AG09309 (cell line): ENCODE measurements at places on chromosomes 2 and 18.

- no peak for DNase-seq
Measured at GRCh38 chr2:196510246-196510645, 129.3 kb upstream of the CCDC150 start.

DNA sequence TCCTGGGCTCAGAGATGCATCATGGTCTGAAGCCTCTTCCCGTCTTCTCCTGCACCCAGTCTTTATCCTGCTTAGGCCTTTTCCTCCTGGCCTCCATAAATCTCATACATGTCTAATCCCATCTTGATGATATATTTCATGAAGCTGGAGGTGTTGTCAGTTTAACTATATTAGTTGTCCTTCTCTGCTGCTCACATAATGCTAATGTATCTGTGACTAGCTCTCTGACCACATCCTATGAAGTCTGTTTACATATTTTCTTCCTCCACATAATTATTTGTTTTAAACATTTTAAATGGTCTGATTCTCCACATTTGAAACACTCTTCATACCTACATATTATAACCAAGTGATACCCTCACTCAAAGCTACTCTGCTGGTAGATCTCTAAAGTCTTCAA, 315.2 kb upstream of the RND3 start:
- no peak for DNase-seq

DNA sequence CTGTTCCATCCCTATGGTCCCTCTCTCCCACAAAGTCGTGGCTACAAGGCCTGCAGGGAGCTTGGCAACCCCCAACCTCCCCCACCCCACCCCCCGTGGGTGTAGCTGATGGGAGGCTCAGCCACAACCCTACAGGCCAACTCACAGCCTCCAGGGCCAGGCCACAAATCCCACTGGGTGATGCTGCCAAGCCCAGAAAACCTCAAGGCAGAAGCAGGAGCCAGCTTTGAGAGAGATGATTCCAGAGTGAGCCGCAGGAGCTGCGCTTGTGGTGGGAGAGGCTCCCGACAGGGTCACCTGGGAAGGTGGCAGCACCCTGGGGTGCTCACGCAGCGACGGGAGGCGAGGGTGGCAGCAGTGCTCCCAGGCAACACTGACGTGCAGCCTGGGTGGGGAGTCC, 44.8 kb downstream of the ADCY3 start:
- DNase-seq: no peak

DNA sequence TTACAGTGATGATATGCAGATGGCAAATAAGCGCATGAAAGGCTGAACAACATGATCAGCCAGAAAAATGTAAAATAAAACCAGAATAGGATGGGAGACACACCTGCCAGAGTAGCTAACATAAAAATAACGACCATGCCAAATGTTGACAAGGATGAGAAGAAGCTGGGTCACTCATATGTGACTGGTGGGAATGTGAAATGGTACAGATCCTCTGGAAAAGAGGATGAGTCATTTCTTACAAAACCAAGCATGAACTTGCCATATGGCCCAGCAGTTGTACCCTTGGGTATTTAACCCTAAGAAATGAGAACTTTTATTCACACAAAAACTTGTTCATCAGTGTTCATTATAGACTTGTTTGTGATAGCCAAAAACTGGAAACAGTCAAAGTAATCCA, 143.8 kb downstream of the SH3BP4 start:
- no peak for DNase-seq

GRCh38 chr2:29613792-29614266, 307.6 kb downstream of the ALK start:
- DNase-seq: no peak

DNA sequence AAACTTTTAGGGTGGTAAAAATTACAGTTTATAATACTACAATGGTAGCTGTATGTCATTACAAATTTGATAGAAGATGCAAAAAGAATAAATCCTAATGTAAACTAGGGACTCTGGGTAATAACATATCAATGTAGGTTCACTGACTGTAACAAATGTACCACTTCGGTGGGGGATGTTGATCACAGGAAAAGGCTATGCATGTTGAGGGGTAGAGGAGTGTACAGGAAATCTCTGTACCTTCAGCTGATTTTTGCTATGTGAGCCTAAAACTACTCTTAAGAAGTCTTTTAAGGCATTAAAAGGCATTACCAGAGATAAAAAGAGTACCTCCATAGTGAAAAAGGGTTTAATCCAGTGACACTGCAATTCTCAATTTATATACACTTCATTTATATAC, 25.0 kb downstream of the TRIP12 start:
- DNase-seq: no peak

- no peak for DNase-seq
Measured at GRCh38 chr2:24400207-24400907, 40.0 kb upstream of the ITSN2 start.
